Amygdala (tissue), 56 donors: ENCODE measurements at places on chromosomes 16 and 17.

- DNase-seq = no peak
Measured at GRCh38 chr16:89828870-89829629, 775 bp downstream of the SPIRE2 start.

DNA sequence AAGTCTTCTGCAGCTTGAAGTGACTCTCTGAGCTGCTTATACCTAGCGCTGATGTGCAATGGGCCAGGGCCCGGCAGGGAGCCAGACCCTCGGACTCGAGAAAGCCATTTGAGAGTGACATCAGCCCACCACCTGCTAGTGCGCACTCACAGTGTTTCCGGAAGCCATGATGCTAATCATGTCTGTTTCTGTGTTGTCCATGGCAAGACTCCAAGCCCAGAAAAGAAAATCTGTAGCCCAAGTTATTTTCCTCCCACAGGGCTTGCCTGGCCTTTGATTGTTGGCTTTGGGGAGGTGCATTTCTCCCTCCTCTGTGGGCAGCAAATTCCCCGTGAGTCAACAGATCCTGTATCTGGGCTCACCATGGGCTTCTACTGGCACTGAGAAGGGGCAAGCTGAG is 1.8 kb upstream of the CDRT4 start:
- no peak for DNase-seq

DNA sequence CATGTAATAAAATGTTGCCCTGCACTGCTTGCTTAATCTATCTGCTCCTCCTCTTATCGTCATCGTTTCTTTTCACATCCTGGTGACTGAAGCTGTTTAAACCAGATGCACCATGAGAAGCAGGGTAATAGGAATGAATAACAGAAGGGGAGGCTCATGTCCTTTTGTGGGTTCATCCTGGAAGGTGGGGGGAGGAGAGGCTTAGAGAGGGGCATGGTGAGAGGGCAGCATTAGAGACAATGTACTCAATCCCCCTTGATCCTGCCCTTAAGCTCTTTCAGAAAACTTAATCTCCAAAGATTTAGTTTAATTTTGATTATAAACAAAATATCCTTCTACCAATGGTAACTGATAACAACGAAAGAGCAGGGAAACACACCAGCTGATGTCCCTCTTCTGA is 248.5 kb downstream of the CA10 start:
- no peak for DNase-seq

DNA sequence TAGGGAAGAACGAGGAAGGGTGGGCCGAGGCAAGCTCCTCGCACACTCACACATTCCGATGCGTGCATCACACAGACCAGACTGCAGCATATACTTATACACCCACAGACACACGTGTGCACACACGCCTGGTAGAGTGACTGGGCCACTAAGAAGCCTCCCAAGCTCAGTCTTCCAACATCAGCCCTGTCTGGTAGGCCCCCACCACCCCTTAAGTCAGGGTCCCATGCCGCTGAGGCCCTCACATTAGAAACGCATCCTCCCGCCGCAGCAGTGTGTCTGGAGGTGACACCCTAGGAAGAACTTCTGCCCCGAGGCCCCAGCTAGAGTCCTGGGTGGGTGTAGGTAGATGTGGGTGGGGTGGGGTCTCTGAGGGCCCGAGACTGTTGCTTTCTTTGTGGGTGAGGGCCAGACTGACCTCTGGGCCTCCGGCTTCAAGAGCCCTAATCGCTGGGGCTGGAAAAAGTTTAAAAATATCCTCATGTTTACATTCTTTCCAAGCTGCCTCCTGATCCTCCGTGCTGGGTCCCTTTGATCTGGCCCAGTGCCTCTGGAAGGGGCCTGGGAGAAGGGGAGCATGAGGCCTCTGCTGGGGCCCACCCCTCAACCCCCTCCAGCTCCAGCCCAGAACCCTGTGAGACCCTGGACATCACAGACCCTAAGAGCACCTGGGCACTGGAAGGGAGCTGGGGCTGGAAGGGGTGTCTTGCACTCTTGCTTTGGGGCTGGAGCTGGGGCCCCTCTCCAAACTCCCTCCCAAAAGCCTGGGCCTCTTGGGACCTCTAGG is 13.6 kb downstream of the CDH16 start:
- no peak for DNase-seq

DNA sequence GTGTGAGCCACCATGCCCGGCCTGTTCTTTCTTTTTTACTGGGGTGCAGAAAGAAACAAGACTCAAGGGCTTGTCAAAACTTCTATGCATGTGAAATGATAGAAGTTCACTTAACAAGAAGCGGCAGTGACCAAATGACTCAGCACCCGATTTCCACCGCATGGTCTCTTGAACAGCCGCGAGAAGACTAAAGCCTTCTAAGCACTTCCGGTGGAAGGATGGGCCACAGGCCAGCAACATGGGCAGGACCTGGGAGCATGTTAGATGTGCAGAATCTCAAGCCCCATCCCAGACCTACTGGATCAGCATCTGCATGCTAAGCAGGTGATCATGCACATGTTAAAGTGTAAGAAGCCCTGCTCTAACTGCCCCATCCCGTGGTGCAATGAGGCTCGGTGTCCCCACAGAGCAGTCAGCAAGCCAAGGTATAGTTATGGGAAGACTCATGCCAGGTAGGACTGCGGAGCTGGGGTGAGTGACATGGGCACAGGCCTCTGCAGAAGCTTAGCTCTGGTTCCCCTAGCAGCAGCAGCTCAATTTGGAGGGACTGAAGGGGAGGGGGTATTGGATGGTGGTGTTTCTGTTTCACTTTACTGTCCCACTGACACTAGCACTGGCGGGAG is 88.5 kb upstream of the HNF1B start:
- DNase-seq = no peak

DNA sequence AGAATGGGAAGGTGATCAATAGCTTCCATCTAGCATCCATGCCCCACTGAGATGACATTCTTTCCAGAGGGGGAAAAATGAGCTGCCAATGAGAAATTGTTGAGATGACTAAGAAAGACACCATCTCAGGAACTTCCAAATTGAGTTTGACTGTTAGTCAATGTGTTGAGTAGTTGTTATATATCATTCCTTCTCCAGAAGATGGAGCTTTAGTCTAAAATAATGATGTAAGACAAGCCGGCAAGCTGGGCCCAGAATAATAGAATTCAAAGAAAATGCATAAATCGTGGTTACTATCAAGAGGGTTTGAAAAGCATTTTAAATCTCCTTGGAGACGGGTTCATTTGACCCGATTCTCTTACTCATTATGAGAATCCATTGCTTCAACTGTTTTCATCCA is 71.0 kb upstream of the ATF7IP2 start:
- DNase-seq = no peak
